ENCODE measurements at places on chromosomes 2 and 18.

- no peaks in the 10 kb centered on the region for H3K4me1 ChIP-seq
- H3K27ac ChIP-seq, result no peak overlapping the region
- peaks cover 8% of the 10 kb centered on the region for H3K36me3 ChIP-seq
- no peak overlapping the region for H3K4me3 ChIP-seq
- no peaks in the 10 kb centered on the region for H3K27me3 ChIP-seq
Measured at GRCh38 chr2:17667898-17668297, 85.7 kb downstream of the SMC6 start.

DNA sequence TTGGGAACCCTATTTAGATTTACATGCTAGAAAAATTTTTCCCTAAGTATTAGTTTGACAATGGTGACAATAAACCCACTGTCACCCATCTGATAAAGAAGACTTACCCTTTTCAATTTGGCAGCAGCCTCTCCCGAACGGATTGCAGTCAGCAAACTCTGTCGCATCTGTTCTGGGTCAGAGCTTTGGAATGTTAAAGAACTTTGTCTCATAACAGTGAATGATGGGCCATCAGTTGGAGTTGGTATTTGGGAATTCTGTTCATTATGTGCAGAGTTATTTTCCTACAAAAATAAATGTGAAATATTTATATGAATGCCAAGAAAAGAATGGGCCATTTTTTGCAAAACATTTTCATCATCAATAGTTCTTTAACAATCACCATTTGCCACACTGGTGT is 70.8 kb upstream of the GRB14 start:
- peaks cover 17% of the 10 kb centered on the region for H3K4me1 ChIP-seq
- H3K27me3 ChIP-seq, result no peaks in the 10 kb centered on the region
- H3K4me3 ChIP-seq, result no peak overlapping the region
- no peak for DNase-seq
- H3K36me3 ChIP-seq, result peaks cover 37% of the 10 kb centered on the region

GRCh38 chr2:213148572-213149261 is 2.7 kb downstream of the IKZF2 start:
- H3K4me1 ChIP-seq, result no peaks in the 10 kb centered on the region
- H3K27me3 ChIP-seq, result no peaks in the 10 kb centered on the region
- no peak overlapping the region for H3K4me3 ChIP-seq

- H3K4me1 ChIP-seq, result no peaks in the 10 kb centered on the region
- no peak for DNase-seq
- H3K36me3 ChIP-seq, result no peaks in the 10 kb centered on the region
- no peak overlapping the region for H3K27ac ChIP-seq
- H3K27me3 ChIP-seq, result no peaks in the 10 kb centered on the region
Measured at GRCh38 chr2:33342171-33342570, 134.3 kb upstream of the RASGRP3 start.

DNA sequence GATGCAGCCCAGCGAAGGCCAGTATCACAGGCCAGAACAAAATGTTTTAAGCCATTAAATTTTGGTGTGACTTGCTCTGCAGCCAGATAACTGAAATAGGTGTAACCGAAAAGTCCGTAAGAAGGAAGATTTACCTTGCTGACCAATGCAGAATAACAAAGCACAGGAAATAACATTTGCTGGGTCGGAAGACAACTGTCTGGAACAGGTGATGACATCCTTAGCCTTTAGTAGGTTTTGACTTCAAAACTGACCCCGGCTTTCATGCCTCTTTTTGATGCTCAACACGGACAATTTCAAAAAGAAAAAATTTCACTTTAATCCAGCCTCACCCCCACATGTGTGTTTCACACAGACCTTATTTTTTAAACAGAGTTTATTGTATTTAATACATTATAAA is 93.7 kb downstream of the KCTD1 start:
- no peak overlapping the region for H3K27ac ChIP-seq
- no peaks in the 10 kb centered on the region for H3K27me3 ChIP-seq
- no peaks in the 10 kb centered on the region for H3K4me1 ChIP-seq
- no peaks in the 10 kb centered on the region for H3K36me3 ChIP-seq
- no peak for DNase-seq
- H3K4me3 ChIP-seq, result no peak overlapping the region

DNA sequence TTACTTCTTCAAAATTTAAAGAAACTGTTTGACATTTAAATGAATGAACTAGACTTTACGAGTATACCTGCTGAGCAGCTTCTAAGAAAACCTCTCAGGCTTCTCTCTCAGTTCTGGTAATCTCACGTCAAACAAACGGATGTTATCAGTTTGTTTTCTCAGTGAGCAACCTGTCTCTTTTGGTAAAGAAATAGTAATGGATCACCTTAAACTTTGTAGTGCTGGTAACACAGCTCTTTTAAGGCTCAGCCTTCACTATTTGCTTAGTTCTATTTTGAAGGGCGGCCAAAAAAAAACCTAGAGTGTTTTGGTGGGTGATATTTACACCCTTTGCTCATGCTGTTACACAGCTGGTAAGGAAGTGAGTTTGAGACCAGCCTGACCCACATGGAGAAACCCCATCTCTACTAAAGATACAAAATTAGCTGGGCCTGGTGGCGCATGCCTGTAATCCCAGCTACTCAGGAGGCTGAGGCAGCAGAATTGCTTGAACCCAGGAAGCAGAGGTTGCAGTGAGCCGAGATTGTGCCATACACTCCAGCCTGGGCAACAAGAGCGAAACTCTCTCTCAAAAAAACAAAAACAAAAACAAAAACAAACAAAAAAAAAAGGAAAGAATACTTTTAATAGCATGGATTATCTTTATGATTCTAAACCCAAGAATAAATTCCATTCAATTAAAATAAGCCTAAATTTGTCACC is 15.9 kb downstream of the FN1 start:
- no peak for DNase-seq
- no peak overlapping the region for H3K27ac ChIP-seq
- no peaks in the 10 kb centered on the region for H3K27me3 ChIP-seq
- peaks cover 30% of the 10 kb centered on the region for H3K4me1 ChIP-seq

DNA sequence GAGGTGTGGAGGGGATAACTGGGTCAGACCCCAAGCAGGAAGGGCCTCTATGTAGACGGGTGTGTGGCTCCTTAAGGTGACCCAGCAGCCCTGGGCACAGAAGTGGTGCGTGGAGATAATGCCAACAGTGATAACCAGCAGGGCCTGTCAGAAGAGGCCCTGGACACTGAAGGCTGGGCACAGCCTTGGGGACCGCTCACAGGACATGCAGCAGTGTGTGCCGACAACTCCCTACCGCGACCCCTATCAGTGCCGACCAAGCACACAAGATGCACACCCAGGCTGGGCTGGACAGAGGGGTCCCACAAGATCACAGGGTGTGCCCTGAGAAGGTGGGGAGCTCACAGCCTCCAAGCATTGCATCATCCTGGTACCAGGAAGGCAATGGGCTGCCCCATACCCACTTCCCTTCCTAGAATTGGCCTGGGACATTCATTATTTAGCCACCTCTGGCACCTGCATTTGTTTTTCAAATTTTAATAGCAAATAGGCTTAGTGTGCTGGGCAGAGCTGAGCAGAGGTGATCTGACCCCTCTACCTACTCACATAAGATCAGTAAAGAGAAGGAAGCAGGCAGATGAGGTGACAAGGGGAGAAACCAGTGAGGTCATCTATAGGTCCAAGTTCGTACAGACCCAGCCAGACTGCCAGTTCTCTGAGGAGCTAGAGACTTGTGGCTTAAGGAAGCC is 55.2 kb downstream of the BCL11A start:
- H3K4me1 ChIP-seq, result peaks cover 8% of the 10 kb centered on the region
- DNase-seq, result no peak
- H3K27ac ChIP-seq, result no peak overlapping the region
- H3K27me3 ChIP-seq, result no peaks in the 10 kb centered on the region

DNA sequence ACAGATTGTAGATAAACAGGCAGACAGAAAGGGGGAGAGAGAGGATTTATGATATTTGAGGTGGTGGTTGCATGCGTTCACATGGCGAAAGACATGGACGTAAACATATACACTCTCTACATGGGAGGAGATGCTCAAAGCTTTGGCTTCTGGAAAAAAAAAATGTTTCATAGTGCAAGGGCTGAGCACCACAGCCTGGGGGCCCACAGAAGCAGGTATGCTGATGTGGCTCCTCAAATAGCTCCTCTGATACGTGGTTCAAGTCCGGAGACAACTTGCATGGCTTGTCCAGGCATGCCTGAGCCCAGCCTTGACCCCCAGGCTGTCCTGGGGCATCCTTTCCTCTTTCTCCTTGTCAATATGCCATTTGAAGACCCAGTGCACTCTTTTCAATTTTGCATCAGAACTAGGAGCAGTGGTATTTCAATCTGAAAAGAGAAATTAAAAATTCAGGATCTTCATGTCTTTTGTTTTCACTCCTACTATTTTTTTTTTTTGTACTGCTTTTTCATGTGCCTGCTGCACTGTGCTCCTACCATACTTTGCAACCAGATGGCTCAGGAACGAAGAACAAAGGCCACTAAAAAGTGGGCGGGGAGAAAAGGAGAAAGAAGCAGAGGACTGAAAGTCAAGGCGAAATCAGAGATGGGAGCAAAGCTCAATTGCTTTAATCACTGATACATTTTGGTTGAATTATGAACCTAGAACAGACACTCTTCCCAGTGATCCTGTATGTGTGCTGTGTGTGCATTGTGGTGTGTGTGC is 495.7 kb upstream of the TCF4 start:
- no peak for DNase-seq
- H3K27me3 ChIP-seq, result no peaks in the 10 kb centered on the region
- H3K36me3 ChIP-seq, result no peaks in the 10 kb centered on the region
- H3K4me1 ChIP-seq, result no peaks in the 10 kb centered on the region

- H3K36me3 ChIP-seq, result no peaks in the 10 kb centered on the region
- no peak for DNase-seq
- no peak overlapping the region for H3K27ac ChIP-seq
- no peaks in the 10 kb centered on the region for H3K4me1 ChIP-seq
- no peak overlapping the region for H3K4me3 ChIP-seq
- no peaks in the 10 kb centered on the region for H3K27me3 ChIP-seq
Measured at GRCh38 chr2:156099382-156099781, 233.1 kb downstream of the NR4A2 start.

DNA sequence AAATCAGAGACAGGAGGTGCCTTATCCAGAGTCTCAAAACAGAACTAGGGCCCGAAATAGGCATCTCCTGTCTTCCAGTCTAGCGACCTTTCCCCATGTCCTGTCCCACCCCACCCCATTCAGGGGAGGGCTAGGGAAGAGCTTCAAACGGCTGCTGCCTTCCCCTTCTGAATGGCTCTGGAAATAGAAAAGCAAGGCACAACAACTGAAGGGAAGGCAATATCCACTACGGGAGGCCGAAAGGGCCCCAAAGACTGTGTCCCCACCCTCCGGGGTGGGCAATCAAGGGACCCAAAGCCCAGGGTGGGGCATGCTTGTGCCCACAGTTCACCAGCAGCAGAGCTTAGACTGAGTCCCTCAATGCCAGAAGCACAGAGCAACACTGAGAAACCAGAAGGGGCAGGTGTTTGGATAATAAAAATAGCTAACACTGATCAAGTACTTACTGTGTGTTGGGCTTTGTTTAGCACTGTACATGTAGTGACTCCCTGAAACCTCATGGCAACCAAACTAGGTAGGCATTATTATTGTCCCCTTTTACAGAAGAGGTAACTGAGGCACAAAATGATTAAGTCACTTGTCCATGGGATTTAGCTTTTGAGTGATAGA is 38.5 kb downstream of the CYRIA start:
- H3K4me3 ChIP-seq, result no peak overlapping the region
- H3K27me3 ChIP-seq, result no peaks in the 10 kb centered on the region
- H3K36me3 ChIP-seq, result no peaks in the 10 kb centered on the region
- DNase-seq, result no peak
- no peaks in the 10 kb centered on the region for H3K4me1 ChIP-seq

GRCh38 chr2:3664925-3665324 is 6.9 kb downstream of the ALLC start:
- H3K4me3 ChIP-seq, result no peak overlapping the region
- DNase-seq, result no peak
- H3K36me3 ChIP-seq, result no peaks in the 10 kb centered on the region
- no peak overlapping the region for H3K27ac ChIP-seq
- H3K27me3 ChIP-seq, result no peaks in the 10 kb centered on the region

GRCh38 chr18:25734336-25734735 is 356.1 kb downstream of the SS18 start:
- H3K27me3 ChIP-seq, result no peaks in the 10 kb centered on the region
- DNase-seq, result no peak
- no peak overlapping the region for H3K4me3 ChIP-seq
- H3K4me1 ChIP-seq, result no peaks in the 10 kb centered on the region
- H3K36me3 ChIP-seq, result no peaks in the 10 kb centered on the region

DNA sequence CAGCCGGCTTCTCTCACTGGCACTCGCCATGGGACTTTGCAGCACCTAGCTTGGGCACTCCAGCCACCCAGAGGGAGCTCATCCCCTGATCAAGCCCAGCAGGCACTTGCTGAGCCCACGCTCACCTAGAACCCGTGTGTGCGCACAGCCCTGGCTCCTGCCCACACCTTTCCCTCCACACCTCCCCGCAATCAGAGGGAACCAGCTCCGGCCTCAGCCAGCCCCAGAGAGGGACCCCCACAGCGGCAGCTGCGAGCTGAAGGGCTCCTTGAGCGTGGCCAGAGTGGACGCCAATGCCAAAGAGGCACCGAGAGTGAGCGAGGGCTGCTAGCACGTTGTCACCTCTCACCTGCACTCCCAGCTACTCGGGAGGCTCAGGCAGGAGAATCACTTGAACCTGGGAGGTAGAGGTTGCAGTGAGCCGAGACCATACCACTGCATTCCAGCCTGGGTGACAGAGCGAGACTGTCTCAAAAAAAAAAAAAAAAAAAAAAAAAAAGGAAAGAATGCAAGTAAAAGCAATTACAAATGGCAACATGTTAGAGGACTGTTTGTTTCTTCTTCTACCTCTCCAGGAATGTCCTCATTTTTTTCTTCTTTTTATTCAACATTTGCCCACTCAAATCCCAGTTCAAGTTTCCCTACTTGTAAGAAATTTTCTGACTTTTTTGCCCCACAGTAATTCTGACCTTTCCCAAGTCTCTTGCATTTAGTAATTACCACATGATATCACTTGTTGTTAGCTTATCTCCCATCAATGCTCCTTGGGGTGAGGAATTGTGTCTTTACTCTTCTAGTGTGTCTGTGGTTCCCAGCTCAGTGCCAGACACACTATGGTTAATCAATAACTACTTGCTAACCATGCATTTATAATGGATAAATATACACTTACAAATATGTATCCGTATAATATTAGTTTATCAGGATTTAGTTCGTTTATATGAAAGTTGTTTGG is 40.6 kb upstream of the ST3GAL5 start:
- no peaks in the 10 kb centered on the region for H3K27me3 ChIP-seq
- H3K36me3 ChIP-seq, result no peaks in the 10 kb centered on the region
- H3K4me1 ChIP-seq, result no peaks in the 10 kb centered on the region
- H3K27ac ChIP-seq, result no peak overlapping the region
